ENCODE measurements at places on chromosomes 6 and 20. TPM values are rescaled to one million over a fixed set of nuclear protein-coding genes. Genes with fewer than 3 reads are reported as not detected.

DNA sequence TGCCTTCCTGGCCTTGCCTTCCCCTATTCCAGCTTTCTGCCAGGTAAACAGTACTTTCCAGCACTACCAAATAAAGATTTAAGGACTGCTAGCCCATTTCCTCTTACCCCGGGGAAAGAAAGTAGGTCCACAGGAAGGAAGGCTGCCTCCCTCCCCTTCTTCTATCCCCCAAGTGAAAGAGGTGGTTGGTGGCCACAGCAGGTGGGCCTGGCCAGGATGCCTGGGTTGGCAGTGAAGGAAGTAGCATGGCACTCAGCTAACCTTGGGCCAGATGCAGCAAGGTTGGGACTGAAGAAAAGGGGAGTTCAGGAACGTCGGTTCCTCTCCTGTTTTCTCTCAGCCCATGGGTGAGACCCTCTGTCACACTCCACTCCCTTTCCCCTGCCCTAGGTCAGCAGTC lies 8.9 kb downstream of the NFKBIL1 start:
- DNase-seq, result no peak

The DEFB132 gene
- polyA plus RNA-seq, result not detected

The HFE gene
- polyA plus RNA-seq, result 3.8 TPM

- no peak for DNase-seq
Measured at GRCh38 chr6:159884720-159885119, 6.1 kb upstream of the MAS1 start.

GRCh38 chr6:145017051-145017450 lies 718.3 kb downstream of the EPM2A start:
- no peak for DNase-seq

DNA sequence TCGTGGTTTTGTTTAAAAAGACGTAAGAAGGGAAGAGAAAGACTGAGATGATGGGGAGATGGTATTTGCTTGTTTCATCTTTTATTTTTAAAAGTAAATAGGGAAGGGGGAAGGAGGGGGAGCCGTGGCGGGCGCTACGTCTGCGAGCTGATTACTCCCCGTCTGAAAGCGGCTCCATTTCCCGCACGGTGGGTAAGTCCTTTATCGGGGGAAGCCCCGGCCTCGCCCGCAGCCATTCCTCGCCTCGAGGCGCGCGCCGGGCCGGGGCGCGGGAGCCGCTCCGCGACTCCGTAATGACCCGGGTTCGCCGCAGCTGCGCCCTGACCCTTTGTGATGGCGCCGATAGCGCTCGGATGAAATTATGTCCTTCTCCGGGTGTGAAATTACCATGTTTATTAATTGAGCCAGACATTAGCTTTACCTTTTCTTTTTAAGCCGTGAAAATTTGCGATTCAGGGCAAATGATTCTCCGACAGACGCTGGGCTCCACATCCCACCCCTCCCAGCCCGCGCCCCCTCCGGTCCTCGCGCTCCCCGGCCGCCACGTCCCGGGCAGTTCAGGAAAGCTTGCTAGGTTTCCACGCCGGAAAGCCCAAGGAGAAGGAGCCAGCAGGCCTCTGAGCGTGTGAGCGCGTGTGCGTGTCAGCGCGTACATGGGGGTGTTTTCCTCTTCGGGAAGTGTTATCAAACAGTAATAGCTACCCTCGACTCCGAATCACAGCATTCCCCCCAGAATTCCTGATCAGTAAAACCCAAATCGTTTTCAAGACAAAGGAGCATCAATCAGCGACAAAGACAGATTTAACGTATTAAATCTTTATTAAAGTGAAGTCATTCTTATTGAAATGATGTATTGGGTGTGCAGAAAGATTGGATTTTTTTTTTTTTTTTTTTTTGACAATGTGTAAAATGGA lies 30.0 kb downstream of the TFAP2A start:
- no peak for DNase-seq

DNA sequence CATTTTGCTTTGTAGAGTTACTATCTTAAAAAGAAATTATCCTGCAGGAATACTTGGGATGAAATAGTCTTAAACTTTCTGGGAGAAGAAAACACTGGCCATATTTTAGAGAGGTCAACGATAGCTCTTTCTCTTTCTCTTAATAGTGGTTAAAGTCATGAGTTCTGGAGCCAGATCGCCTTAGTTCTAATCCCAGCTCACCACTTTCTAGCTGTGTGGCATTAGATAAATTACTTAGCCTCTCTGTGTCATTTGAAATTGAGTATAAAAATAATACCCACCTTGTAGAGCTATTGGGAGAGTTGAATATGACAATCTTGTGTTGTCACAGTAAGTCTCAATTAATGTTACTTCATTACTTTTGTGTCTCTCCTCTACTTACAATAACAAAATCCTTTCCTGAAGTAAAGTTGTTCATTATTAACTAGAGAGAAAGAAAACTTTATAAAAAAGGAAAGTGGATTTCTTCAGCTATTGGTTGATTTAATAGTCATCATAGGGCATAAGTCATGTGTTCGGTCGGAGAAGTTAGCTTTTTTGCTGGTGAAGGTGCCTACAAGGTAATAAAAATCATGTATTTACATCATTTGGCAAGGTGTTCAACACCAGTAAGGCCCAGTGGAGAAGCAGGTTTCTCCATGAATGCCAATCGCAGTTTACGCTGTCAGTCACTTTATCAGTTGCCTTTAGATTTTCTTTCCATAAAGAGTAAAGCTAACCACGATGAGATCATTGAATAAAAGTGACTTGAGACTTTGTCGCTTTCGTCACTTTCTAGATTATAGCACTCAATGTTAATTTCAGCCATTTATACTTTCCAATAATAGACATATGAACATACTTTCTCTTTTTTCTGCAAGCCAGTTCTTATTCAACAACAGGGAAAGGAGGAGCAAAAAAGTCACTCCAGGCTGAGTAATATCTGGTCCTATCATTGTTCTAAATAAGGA lies 2.0 kb downstream of the NEDD9 start:
- DNase-seq, result no peak

- DNase-seq, result no peak
Measured at GRCh38 chr6:144879436-144879835, 594.3 kb downstream of the UTRN start.

The PHACTR3 gene
- polyA plus RNA-seq, result 15.9 TPM

DNA sequence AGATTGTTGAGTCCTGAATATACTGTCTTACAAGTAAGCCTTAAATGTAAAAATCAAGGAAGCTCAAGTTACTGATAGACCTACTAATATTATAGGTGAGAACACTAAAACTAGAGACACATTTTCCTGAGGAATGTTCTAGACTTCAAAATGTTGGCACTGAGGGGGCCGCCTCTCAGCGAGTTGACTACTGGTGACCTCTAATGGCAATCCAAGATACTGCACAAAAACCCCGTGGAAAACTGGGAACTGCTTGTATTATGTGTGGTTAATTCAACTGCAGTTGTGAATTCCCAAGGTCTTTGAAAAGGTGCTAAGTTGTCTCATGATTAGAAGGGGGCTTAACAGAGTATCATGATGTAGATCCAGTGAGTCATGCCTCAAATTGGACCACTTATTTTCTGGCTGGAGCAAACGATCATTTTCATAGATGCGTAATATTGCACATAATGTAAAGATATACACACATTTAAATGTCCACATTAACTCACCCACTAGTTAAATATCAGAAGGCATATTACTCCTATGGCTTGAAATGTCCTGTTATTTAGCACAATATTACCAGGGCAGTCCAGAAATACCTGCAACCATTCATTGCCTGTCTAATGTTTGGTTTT lies 336.2 kb downstream of the FOXA2 start:
- DNase-seq, result peak; percentile 25

GRCh38 chr6:85568411-85568810 lies 25.2 kb downstream of the SNX14 start:
- no peak for DNase-seq

GRCh38 chr6:66230591-66230990 lies 523.6 kb upstream of the EYS start:
- no peak for DNase-seq

DNA sequence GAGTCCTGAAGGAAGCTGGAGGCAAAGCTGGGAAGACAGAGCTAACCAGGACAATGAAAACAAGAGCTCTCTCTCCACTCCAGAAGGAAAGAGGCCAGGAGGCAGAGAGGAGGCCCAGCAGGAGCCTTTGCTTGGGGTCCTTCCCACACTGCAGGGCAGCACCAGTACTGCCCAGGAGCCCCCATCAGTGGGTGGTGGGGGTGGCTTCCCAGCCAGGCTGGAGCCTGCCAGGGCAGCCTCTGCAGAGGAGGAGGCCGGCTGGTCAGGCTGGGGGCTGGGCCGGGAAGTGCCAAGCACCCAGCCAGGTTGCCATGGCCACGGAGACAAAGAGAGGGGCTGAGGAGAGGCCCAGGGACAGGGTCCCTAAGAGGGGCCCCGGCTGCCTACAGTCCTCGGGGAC lies 33.4 kb downstream of the PREX1 start:
- no peak for DNase-seq

DNA sequence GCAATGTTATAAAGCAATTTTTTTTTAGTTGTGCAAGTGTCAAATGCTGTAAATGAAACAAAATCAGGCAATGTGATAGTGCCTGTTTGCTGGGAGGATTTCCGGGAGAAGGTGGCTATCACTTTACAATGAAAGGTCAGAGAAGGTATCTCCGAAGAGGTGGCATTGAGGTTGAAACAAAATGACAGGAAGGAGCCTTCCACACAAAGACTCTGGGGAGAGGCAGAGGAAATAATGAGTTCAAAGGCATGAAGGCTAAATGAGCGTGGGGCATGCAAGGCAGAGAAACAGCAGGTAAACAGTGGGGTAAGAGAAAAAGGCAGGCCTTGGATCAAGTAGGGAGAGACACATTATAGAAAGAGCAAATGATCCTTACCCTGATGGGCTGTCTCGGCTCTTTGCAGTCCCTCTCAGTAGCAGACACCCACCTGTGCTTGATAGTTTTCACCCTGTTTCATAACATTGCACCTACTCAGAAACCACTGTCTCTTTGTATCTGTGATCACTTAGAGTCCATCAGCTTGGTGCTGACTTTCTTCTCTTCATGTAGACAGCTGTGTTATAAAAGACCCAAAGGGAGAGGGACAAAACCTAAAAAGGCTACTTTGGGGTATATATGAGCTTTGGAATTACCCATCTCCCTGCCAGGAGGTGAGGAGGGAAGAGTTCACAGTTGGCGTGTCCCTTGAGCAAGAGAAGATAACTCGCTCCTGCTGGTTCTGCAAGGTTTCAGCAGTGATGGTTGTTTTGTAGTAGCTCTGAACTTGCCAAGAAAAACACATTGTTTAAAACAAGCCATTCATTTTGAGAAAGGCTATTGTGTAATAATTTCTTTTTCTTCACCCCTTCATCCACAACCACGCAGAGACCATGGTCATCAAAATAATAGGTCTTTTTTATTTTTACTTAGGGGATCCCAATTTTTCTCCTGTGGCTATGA lies 22.3 kb downstream of the NRN1 start:
- no peak for DNase-seq

GRCh38 chr6:50539447-50539846 lies 173.9 kb upstream of the TFAP2D start:
- DNase-seq, result no peak

GRCh38 chr6:119643876-119644275 lies 294.3 kb upstream of the MAN1A1 start:
- no peak for DNase-seq

DNA sequence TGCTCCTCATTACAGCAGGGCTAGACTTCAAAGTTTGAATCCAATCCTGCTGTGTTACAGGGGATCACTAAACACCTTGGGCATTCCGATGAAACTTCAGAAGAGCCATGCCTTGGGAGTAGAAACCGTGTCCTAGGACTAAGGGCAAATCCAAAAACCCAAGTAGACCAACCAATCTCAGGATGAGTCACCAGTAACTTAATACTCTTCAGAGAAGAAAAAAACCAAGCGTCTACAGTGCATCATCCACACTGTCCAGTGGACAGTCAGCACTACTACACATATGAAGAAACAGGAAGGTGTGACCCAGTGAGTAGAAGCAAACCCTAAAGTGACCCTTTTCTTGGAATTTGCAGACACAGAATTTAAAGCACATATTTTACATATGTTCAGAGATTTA lies 39.5 kb upstream of the VAPB start:
- DNase-seq, result no peak

GRCh38 chr6:32370505-32370904 lies 1.2 kb downstream of the TSBP1 start:
- DNase-seq, result no peak

- DNase-seq, result no peak
Measured at GRCh38 chr20:3710011-3710466, 2.4 kb downstream of the SIGLEC1 start.

DNA sequence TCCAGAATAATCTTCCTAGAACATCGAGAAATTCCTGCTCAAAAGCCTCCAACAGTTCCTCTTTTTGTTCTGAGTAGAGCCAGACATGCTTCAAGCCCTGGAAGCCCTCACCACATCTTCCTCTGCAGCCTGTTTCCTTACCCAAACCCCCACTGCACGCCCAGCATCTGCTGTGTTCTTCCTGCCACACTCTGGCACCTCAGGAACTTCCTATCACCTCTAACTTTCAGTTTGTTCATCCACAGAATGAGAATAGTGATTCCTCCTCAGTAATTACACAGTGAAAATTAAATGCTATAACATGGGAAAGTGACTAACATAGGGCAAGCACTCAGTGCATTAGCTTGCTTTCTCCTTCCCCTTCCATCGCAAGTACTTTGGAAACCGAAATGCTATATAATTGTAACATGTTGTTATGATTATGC lies 26.3 kb downstream of the C6orf89 start:
- DNase-seq, result no peak

DNA sequence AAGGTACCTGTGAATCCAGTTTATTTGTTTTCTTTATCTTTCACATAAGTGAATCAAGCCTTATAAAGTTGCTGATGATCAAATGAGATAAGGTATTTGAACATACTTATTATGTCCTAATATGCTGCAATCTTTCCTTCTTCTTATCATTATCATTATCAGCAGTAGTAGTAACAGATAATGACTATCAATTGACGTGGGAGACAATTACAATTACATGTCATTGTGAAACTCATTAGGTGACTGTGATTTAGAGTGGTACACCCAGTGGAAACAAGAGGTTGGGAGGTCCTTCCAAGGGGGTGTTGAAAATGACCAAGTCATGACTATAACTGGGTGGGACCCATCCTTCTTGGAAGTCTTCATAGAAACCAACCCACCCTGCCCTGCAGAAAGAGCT lies 2.8 kb downstream of the CLIC5 start:
- DNase-seq, result no peak

- DNase-seq, result peak; percentile 75
Measured at GRCh38 chr6:133921249-133921859, 31.7 kb upstream of the TBPL1 start.

The CDC40 gene
- 48.7 TPM for polyA plus RNA-seq

All from muscle of arm (tissue), 14 donors.